ENCODE measurements at places on chromosomes 2 and 18.
A peak's percentile ranks its signal among the peaks of the same experiment; 100 is the strongest.

DNA sequence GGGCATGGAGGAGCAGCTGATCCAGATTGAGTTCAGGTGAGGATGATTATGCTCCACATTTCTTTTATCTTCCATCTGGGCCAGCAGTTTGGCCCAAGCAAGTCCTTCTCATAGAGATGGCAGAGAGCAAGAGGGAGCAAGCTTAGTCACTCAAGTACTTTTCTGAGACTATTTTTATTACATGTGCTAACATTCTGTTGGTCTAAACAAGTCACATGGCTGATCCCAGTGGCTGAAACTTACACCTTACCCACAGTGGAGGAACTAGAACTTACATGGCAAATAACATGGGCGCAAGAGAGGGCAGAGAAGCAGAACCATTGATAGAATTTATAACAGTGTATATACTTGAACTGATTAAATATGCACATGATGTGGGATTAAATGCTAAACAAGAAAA lies 105.7 kb downstream of the KYNU start:
- no peak for DNase-seq

GRCh38 chr18:45775241-45775676 lies 50.2 kb upstream of the SIGLEC15 start:
- DNase-seq = peak; percentile 3

DNA sequence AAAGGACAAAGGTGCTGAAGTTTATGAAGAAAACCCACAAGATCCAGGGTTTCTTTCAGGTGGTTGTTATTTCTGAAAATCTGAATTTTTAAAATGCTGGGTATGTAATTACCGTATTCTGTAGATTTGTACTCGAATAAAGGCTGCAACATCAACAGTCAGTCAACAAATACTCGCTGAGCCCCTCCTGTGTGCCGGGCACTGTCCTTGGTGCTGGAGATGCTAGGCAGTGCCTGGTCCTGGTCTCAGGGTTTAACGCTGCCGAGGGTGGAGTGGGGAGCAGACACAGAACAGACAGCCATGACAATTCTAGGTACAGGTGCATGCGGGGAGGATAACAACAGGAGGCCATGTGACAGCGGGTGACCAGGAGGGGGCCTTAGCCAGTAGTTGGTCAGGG lies 27.2 kb upstream of the PDIA6 start:
- DNase-seq = no peak

- no peak for DNase-seq
Observed at GRCh38 chr18:8811115-8811514, 105.8 kb downstream of the MTCL1 start.

GRCh38 chr2:15127876-15128275 lies 433.3 kb downstream of the NBAS start:
- no peak for DNase-seq

GRCh38 chr2:104638859-104639202 lies 215.1 kb upstream of the POU3F3 start:
- DNase-seq = no peak

DNA sequence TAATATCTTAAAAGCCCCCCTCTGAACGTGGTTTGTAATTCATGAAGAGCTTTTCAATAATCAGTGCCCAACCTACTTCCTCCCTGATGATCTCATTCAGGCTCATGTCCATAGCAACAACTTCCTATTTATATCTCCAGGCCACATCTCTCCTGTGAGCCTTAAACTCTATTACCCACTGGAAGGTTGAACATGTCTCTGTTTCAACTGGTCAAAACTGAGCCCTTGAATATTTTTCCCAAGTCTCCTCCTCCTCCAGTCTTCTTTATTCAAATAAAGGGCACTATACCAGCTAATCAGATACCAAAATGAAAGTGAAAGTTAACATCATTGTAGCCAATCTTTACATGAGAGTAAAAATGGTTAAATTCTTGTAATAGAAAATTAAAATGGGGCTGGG lies 63.7 kb upstream of the ITGA4 start:
- no peak for DNase-seq

- DNase-seq = no peak
Observed at GRCh38 chr2:42925742-42926433, 133.5 kb upstream of the HAAO start.

GRCh38 chr2:44778671-44779476 lies 162.6 kb upstream of the SIX3 start:
- no peak for DNase-seq

GRCh38 chr2:74225698-74226459 lies 27.5 kb downstream of the MTHFD2 start:
- DNase-seq = no peak

- no peak for DNase-seq
Observed at GRCh38 chr2:65885266-65885665, 452.9 kb upstream of the SPRED2 start.

GRCh38 chr2:126885751-126886210 lies 12.9 kb upstream of the TEX51 start:
- no peak for DNase-seq

GRCh38 chr18:8788503-8789429 lies 83.4 kb downstream of the MTCL1 start:
- DNase-seq = no peak

DNA sequence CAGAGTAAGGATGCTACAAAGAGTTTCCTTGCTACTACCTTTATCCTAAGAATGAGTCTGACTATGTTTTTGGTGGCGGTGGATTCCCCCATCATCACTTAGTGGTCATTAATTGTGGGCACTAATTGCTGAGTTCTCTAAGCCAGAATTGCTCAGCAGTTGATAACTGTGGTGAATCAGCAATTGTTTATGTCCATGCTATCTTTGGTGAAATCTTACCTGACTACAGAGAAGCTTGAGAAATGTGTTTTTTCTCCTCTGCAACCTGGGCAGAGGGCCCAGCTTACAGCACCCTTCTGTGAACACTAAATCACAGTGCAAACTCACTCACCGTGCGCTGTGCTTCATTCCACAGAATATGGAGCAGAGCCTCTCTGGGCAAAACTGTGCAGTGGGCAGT lies 683.6 kb downstream of the CNTNAP5 start:
- no peak for DNase-seq

GRCh38 chr2:10427618-10427949 lies 20.5 kb downstream of the ODC1 start:
- no peak for DNase-seq

DNA sequence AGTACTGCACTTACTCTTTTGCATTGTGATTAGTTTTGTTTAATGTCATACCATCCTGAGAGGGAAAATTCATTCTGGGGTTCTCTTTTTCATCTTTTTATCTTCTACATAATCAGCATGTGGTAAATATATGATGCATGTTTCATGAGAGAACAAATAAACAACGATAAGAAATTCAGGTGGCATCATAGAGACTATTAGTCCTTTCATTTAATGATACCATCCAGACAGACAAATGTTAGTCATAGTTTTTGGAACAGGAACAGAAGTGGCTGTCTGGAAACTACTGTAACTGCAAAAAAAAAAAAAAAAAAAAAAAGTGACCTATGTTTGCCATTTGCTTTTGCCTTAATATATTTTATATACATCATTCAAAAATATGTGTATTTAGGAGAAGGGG lies 761.0 kb downstream of the EPHA4 start:
- no peak for DNase-seq

GRCh38 chr2:241218131-241219029 lies 29.9 kb downstream of the ANO7 start:
- DNase-seq = peak; percentile 23

DNA sequence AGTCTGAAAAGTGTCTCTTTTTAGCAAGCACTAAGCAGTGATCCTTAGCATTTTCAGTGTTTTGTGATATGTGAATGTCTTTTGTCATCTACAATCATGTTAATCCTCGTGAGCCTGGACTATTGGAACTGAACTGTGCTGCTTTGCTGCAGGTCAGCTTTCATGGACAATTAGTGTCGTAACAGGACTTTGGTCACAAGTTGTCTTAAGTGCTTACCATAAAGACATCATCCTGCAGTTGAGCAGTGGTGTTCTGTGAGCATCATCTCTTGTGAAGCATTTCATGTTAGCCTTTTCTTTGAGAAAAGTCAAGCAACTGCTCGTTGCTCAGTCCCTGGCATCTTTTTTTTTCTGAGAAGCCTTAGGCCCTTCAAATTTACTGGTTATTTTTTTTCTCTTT lies 135.9 kb downstream of the ZNF407 start:
- DNase-seq = no peak

- no peak for DNase-seq
Observed at GRCh38 chr2:604385-604784, 72.8 kb downstream of the TMEM18 start.

DNA sequence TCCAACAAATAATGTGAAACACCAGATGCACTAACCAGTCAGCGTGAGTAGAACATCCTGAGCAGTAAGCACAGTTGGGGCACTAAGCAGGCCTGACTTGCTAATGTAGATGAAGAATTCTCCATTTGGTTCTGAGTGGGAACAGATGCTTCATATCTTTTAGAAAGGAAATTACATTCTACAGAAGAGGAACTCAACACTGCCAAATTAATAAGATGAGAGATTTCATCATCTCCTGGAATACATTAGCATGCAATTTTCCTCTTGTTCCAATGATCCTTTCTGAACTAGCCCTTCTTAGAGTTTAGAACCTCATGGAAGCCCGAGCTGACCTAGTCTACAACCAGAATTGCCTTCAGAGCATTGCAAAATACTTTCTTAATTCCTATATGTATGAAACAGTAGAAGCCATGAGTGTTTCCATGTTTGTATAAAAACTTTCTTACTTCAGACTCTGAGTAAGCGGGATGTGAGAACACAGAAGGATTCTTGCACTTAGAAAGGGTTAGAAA lies 34.8 kb downstream of the COL5A2 start:
- no peak for DNase-seq

- DNase-seq = no peak
Observed at GRCh38 chr2:179050755-179051154, 818 bp upstream of the CCDC141 start.

DNA sequence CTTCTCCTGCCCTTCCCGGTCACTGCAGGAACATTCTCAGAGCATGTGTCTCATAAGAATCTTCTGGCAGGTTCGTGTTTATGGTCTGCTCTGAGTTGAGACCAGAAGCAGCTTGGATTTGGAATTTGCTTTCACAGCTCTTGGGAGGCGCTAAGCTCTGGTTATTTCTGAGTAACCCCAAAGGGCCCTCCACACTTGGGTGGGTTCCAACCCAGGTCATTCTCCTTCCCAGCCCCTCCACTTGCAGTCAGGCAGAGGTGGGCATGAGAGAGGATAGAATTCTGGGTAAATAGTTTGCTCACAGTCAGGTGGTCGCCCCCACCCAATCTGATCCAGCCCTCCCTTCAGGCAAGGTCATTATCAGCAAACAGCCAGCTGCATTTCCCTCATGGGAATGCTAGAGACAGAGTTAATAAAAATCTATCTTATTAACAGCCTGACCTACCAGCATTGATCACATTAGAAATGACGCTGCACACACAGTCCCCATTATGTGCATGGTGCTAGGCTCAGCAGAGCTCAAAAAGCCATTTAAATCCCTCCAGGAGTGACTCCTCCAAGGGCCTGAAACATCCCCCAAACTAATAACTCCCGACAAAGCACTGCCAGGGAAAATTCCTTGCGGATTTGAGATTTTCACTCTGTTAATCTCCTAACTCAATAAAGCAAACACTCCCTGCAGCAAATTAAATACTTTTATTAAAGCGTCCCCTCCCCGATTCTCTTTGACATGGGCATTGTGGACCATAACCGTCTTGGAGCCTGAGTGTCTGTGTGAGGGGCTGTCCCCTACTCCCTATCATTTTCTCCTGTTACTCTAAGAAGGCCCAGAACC lies 61.9 kb downstream of the SLC4A5 start:
- DNase-seq = no peak

- no peak for DNase-seq
Observed at GRCh38 chr2:152219077-152219828, 43.7 kb upstream of the STAM2 start.

- no peak for DNase-seq
Observed at GRCh38 chr2:3021720-3022119, 355.9 kb downstream of the EIPR1 start.

DNA sequence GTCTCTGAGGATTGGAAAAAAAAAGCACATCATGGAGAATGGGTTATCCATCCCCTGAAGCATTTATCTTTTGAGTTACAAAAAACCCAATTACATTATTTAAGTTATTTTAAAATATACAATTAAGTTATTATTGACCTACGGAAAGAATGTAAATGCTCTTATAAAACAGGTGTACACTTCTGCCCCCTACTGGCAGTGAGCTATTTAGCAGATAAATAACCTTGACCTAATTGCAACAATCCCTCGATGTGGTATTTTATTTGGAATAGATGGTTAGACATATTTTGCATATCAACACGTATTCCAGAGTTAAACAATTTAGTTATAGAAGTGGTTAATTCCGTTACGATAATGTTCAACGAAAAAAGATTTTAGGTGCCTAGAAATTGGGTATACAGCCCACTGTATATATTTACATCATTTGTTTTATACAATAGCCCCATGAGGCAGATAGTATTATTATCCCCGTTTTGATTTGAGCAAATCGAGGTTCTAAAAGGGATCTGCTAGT lies 9.1 kb upstream of the DAW1 start:
- no peak for DNase-seq

DNA sequence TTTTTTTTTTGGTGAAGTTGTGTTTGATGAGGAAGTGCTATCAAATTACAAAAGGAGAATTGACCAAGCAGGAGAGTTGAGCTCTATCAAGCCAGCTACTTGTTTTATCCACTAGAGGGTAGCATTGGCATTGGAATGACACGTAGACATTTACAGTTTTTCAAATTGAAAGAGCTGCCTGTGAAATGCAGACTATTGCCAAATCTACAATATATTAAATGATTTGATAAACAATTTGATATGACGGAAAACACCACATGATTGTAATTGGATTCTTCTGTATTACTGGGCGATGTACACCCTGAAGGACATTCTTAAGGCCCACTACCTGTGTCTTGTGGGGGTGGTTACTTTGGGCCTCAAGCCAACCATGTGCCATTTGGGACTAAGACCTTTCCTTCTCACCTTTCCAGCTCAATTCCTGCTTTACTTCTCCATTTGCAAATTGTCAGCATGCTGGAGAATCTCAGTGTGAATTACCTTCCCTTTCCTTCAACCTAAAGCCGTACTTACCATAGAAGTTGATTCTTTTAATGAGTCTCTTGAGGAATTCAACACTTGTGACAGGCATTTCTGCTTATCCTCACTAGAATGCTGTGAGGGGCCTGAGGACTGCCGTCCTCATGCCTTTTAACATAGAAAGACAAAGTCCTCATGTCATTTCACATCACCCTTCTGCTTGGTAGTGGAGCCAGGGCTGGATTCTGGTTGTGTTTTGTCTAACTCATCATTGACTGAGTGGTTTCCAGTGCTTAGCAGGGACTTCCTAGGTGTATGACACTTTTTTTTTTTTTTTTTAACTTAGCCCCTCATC lies 134.8 kb upstream of the THUMPD2 start:
- DNase-seq = no peak

- no peak for DNase-seq
Observed at GRCh38 chr2:166041613-166042012, 86.2 kb downstream of the SCN1A start.

Data from stimulated activated CD4-positive, alpha-beta T cell treated with anti-CD3 and anti-CD28 coated beads, TNF-alpha, amount 100 ng/mL, for 1 hour (primary cell).